ENCODE measurements at places on chromosomes 1 and 21.

DNA sequence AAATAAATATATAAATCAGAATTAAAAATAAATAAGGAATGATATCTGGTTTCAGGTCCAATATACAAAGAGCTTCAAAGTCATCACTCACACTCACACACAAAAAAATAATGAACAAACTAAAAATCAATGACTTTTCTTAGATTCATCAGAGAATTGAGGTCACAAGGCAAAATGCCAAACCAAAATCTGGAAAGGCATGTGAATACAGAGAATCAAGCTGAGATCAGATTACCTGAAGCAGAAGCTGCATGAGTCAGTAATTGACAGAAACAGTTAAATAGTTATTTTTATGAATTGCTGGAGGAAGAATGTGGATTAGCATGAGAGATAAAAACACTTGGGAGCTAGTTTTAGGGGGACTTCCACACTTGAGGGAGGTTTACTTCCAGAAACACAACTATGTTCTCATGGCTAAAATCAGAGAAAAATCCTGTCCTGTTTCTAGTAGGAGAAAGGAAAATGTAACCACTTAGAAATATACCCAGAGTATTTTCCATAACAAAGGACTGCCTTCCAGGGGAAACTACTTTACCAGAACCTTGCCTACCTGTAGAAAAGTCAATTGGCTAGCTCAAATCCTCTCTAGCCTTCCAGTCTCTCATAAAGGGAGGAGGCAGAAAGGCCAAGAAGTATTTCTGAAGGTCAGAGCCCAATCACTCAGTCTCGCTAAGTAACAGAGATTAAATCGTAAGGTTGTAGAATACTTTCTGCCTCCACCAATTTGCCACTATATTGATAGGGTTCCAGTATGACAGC, 536.6 kb upstream of the NR5A2 start:
- no peak for DNase-seq

DNA sequence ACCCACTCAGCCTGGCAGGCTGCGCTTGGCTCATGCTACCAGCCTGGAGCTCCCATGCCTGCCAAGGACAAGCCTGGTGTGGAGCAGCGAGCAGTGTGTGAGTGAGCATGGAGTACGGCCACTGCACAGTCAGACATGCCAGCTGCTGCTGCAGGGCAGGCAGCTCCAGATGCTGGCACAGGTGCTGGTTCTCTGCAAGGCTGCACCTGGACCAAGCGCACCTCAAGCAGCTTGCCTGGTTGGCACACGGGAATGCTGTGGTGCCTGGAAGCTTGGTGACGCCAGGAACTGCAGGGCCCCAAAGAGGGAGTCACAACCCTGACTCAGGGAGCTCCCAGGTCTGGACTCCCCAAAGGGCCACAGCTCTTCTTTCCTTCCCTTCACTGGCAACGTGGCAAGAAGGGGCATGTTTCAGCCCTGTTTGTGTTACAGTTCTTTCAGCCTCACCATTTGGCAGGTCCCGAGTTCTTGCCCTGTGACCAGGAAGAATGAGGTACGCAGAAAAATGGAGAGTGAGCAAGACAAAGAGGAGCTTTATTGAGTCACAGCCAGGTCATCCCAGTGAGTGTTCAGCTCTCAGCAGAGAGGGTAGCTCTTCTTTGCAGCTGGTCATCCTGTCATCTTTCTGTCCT, 26.1 kb downstream of the ACOT7 start:
- DNase-seq = no peak

DNA sequence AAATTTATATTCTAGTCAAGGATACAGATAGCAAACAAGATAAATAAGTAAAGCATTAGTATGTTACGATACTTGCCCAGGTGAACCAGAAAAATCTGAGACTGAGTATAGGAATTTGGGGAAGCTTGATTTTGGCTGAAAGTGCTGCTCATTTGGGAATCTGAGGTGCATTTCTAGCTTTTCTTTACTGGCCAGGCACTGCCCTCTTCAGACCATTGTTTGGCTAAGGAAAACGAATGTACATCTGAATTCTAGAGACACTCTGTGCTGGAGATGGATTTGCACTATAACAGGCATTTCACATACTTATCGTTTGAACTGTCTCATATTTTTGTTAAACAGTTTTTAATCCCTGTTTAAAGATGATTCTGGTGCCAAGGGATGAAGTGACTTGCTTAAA, 23.4 kb downstream of the ARID1A start:
- DNase-seq = no peak

DNA sequence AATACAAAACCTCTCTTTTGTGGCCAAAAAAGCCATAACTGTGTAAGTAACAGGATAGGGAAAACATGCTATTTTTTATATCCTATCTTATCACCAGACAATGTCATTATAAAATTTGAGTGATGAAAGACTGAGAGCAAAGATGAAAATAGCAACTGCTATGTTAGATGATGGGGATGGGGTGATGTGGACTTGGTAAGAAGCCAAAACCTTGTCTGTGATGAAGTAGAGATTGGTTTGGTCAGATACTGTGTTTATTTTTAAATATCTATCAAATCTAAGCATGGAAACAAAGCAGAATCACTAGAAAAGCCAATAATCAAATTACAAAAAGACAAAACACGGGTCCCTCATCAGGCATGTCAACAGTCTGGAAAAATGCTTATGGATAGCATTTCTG, 631.1 kb upstream of the NR5A2 start:
- no peak for DNase-seq
